Smooth muscle cell of the brain vasculature (primary cell): ENCODE measurements at places on chromosomes 16 and 17.

DNA sequence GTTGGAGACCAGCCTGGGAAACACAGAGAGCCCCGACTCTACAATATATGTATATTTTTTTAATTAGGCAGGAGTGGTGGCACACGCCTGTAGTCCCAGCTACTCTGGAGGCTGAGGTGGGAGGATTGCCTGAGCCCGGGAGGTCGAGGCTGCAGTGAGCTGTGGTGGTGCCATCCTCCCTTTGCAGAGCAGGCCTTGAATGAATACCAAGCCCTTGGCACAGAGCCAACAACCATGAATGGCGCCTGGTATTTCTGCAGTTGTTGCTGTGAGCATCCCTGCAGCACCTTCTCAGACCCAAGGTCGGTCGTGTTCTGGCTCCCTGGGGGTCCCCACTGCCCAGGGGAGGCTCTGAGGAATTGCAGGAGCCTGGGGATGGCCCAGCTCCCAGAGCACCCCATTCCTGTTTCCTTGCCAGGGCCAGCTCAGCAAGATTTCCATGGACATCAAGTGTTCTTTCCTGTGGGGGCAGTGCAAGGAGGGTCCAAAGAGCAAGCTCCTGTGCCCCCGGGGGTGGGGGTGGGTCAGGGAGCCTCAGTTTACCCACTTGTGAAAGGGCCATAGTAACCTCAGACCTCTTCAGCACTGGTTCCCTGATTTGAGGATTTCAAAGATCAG, 25.6 kb upstream of the RMI2 start:
- no peak for DNase-seq

- DNase-seq: no peak
Measured at GRCh38 chr17:6186998-6187397, 116.8 kb downstream of the WSCD1 start.

DNA sequence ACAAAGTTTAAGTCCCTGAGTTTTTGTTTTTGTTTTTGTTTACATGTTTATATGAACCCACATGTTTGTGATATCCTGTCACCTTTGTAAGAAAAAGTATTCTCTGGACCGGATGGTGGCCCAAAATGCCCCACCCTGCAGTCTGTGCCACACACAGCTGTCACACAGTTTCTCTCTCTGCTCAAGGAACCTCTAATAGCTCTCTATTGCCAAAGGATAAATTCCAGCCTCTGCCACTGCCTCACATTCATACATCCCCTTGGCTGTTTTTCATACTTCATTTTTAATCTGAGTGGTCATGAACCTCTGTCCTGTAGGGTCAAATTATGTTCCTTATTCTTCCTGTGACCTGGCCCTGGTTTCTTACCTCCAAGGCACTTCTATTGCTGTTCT, 520.3 kb upstream of the CDH5 start:
- no peak for DNase-seq

- no peak for DNase-seq
Measured at GRCh38 chr17:75572713-75573539, 14.7 kb upstream of the MYO15B start.

DNA sequence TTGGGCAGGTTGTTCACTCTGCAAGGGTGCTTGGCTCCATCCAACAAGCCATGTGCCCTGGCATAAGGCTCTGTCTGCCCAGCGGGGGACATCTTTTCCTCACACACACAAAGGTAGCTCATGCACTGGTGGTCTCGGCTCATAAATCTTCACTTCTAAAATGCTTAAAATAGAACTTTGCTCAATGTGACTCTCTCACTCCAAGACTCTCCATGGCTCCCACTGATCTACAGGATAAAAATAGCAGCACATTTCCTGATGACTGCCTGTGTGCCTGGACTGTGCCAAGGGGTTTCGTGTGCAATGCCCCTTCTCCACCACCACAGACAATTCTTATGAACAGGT, 15.1 kb upstream of the CIBAR2 start:
- DNase-seq: no peak

- no peak for DNase-seq
Measured at GRCh38 chr17:34182036-34182803, 72.9 kb upstream of the CCL2 start.

- no peak for DNase-seq
Measured at GRCh38 chr16:75590920-75591843, 25.0 kb downstream of the GABARAPL2 start.

DNA sequence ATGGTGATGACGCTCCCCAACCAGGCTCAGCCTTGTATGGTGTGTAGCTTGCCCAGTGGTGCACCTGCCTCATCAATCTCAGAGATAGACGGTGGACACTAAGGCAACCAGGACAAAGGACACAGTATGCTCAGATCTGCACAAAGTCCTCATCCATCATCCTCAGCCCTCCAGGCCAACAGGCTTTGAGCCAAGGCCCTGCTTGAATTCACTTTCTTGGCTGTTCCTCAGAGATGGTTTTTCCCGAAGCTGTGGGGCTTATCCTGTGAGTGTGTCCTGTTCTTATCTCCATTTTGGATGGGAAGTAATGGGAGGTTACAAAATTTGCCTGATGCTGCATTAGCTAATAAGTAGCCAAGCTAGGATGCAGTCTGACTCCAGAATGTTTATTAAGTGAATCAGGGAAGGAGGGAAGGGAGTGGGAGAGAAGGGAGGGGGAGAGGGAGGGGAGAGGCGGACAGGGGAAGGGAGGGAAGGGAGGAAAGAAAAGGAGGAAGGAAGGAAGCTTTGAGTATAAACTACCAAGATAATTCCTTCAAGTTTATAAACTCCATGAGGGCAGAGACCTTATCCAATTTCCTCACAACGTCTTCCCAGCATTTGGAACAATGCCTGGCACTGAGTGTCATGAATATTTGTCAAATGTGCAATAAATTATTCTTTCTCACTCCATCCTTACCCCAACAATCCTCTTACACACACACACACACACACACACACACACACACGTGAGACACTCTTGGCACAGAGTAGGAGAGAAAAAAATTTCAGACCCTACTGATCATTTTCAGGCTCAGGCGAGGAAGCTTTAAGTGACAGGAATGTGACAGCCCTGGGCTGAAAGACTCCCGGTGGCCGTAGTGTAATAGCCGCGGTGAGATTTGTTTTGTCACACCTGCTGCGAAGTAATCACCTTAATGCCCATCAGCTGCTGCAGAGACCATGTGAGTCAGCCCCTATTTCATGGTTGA, 84.3 kb downstream of the BMERB1 start:
- DNase-seq: no peak

DNA sequence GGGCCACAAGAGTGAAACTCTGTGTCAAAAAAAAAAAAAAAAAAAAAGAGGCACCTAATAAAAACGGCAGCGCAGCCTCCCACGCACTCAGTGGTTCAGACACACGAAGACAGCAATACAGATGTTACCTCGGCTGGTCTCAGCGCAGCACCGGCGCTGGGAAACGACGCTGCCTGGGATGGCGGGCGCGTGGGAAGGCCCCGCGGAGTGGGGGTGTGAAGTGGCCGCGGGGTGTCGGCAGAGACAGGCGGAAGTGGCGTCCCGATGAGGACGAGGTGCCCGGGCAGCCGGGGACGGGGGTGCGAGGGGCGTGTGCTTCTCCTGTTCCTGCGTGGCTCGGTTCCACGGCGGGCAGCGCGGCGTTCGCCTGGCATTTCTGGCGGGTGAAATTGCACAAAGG, 179.4 kb downstream of the BANP start:
- no peak for DNase-seq

- no peak for DNase-seq
Measured at GRCh38 chr16:381789-382717, at the start of gene PGAP6. TSS of gene PGAP6 (minus strand) at chr16:381978. CDS start at chr16:381821, 157 bp downstream.

DNA sequence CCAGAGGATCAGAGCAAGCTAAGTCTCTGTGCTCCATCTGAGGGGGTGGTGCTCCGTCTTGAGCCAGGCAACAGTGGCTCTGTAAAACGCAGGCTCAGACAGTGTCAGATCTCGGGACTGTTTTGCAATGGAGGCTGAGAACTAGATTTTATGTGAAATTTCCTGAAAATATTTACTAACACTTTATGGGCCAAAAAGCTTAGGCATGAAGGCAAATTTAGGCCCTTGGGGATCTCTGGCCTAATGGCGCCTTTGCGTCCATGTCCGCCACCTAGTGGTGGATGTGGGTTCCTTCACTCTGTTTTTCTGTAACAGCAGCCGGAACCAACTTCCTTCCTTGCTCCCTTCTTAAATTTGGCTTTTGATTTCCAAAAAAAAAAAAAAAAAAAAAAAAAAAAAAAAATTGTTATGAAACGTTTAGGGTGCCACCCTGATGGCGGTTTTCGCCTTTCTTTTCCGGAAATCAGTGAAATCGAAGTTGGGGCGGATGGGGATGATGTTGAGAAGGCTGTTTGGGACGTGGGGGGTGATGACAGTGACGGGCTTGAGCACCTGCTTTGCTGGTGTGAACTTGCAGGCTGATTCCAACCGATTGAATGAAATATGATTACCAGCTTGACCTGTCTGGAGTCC, 14.0 kb upstream of the ELAC2 start:
- no peak for DNase-seq

DNA sequence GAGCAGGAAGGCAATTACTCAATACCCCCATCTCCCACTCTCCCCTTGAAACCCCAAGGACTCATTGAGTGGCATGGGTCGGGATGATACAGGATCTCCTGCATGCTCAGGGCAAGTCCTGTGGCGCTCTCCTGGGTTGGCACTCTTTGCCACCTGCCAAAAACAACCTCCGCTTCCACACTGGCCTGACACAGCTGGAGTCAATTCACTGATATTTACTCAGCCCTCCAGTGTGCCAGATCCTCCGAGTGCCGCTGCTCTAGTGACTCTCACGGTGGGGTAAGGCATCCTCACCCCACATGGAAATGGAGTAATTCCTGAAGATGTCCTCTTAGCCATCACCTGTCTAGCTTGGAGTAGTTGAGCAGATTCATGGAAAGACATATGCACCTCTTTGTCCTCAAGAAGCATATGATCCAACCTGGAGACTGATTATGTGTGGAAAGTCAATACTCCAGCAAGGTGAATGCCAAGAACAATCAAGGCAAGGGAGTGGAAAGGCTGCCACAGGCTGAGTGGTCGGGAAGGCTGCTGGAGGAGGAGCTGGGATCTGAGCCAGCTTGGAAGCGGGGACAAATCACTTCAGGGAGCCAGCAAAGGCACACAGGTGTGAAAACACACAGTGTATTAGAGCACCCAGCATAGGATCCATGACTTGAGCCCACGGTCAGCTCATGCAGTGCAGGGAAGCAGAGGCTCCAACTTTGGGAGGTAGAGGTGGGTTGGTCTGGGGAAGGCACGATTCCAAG, 12.6 kb upstream of the GOSR2 start:
- no peak for DNase-seq

DNA sequence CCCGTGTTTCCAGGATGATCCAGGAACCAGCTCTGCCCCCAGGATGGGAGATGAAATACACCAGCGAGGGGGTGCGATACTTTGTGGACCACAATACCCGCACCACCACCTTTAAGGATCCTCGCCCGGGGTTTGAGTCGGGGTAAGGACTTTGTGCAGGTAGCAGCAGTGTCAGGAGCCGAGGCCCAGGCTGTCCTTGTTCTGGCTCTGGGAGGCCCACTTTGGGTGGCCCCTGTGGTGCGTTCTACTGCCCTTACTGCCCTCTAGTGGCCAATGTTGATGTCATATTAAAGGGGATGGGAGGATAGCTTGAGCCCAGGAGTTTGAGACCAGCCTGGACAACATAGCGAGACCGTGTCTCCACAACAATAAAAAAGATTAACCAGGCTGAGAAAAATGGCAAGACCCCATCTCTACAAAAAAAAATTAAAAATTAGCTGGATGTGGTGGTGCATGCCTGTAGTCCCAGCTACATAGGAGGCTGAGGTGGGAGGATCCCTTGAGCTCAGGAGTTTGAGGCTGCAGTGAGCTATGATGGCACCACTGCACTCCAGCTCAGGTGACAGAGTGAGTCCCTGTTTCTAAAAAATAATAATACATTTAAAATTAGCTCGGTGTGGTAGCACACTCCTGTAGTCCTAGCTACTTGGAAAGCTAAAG, 20.9 kb upstream of the CLEC18A start:
- no peak for DNase-seq

GRCh38 chr17:76000016-76000754, 470 bp upstream of the CDK3 start:
- no peak for DNase-seq

GRCh38 chr17:74862108-74862901, 2.6 kb upstream of the GRIN2C start:
- no peak for DNase-seq

- DNase-seq: no peak
Measured at GRCh38 chr17:3795390-3796102, 5.4 kb downstream of the ITGAE start.

DNA sequence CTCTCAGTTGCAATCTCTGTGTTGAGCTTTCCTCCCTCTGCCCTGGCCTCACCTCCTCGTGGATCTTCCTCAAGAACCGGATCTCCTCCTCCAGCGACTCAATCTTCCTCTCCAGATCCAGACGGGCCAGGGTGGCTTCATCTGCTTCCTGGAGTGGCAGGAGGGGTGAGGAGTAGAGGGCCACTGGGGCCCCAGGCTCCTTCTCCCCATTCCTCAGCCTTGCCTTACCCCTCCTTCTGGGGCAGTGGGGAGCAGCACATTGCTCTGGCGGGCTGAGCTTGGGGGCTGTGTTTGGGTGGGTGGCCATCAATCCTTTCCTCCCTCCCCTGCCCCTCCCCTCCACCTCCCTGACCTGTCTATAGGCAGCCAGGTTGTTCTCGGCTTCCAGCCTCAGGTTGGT, 1.6 kb downstream of the GFAP start:
- no peak for DNase-seq

DNA sequence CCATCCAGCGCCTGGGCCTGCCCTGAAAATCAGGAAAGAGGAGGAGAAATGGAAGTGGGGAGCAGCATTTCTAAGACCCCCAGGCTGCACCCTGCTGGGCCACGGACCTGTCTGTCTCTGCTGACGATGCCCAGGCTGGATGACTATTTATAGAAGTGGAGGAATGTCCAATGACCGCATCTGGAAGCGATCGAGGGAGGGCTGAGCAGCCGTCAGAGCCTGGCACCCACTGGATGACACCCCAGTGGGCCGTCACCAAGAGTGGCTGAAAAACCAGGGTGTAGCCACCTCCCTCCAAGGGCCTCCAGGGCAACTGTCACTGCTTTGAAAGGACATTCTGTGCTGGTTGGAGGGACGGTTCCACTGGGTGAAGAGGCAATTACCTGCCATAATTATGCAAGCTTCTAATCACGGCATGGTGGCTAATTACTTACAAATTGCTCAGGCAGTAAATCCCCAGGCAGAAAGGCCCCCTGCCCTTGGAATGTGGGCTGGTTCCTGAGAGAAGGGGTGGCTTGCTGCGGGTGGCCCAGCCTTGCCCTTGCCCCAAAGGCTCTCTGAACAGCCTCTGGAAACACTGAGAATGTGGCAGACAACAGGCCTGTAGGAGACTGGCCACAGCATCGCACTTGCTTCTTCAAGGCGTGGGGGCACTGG, 332.1 kb downstream of the C16orf95 start:
- no peak for DNase-seq

DNA sequence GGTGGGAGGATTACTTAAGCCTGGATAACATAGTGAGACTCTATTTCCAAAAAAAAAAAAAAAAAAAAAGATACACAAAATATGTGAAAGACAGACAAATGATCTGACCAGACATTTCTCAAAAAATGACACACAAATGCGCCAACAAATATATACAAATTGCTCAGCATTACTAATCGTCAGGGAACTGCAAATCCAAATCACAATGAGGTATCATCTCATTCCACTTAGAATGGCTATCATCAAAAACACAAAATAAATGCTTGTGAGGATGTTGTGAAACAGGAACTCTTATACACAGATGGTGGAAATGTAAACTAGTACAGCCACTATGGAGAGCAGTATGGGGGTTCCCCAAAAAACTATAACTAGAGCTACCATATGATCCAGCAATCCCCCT, 62.4 kb downstream of the STX8 start:
- no peak for DNase-seq
